ENCODE measurements at places on chromosomes 3 and 15.
A peak's percentile ranks its signal among the peaks of the same experiment; 100 is the strongest.

GRCh38 chr3:58052373-58053273, 44.4 kb downstream of the FLNB start:
- DNase-seq = no peak

- no peak for DNase-seq
Observed at GRCh38 chr15:71138473-71138872, 23.2 kb downstream of the THSD4 start.

DNA sequence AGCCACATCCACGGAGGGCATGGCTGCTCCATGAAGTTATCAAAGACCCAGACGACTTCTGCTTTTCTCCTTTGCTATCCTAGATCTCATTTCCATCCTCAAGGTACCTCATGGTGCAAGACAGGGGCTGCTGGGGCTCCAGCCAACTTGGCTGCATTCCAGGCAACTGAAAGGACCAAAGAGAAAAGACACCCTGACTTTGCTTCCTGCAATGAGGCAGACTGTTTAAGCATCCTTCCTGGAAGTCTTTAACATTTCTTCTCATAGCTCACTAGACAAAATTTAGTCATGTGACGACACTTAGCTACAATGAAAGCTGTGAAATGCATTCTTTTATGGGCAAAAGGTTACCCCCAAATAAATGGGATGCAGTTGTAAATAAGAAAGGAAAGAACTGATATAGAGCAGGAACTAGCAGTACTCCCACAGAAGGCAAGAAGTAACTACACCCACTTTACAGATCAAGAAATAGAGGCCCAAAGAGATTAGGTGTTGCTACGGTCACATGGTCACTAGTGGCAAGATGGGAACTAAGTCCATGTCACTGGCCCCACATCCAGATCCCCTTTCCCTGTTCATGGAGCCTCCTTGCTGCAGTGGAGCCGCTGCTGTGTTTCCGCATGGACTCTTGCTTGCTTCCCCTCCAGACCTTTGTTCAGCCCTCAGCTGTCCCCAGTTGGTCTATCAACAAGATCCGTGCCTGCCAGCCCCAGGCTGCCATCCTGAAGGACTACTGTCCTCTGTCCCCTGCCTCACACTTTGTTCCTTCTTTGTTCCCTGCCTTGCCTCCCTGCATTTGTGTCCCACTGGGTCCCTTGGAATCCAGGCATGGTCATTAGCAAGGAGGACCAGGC, 107.0 kb downstream of the XXYLT1 start:
- no peak for DNase-seq

- no peak for DNase-seq
Observed at GRCh38 chr15:82530006-82530405, 10.3 kb downstream of the RPS17 start.

DNA sequence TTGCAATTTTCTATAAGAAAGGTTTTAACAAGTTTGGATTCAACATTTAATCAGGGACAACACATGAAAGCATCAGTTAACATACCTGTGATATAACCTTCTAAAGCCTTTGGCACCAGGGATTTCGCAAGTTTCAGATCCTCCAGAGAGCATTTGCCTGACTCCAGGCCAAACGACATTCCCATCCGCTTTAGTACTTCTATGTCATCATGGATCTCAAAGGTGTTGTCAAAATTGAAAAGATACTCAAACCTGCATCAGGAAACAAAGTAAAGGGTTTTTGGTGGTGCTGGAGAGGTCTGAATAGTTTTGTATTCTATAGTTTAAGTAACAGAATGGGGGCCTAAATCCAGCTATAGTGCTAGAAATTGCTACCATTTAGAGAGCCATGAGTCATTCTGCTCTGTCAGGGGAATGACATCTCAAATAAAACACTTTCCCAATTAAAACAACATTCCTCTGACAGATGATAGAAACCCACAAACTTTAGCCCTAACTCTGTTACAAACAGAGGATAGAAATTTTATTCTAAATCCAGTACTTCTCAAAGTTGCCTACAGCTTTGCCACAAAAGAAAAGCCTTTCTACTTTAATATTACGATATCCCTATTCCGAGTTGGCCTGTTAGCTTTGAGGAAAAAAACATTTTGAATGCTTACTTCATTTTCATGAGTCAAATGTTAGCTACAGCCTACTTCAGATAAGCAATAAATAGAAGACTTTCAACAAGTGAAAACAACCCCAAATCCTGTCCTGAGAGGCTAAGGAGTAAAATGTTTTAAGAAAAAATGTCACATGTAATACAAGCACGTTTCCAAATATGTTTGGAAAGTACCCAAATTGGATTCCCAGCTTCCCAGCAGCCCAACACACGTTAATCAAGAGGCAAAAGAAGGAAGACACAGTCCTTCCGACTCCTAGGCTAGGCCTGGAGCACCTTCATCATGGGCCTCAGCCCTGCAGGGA, 83.4 kb downstream of the ATP1B3 start:
- no peak for DNase-seq

- DNase-seq = no peak
Observed at GRCh38 chr3:7713724-7714123, 787.9 kb upstream of the LMCD1 start.

DNA sequence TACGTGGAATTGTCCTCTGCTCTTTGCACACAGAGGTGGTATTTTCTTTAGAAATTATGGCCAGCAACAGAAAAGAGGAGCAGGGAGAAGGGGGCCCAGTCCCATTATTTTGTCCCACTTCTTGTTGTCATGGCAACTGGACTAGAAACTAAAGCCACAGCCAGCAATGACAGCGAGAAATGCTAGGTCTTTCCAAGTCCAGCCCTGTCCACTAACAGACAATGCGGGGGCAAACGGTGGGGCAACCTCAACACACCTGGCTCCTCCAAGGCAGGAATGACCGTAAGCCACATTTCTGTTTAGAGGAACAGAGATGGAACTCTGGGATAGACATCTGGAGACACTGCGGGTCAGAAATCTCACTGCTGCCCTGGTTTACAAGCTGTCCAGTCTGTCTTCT, 107.3 kb downstream of the RFTN1 start:
- no peak for DNase-seq

DNA sequence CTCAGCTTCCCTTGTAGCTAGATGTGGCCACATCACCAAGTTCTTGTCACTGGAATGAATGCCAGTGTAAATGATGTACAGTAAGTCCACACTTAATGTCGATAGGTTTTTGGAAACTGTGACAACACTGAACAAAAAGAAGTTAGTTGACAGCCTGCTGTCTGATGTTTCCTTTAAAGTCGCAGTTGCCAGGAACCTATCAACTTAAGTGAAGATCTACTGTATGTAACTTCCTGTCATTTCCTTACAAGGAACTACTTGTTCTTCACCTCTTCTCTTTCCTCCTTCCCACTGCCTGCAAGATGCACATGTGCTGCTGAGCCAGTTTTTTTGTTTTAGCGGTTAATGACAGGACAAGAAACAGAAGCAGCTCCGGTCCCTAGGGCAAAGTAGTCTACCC, 44.6 kb downstream of the HDGFL3 start:
- no peak for DNase-seq

- peak; percentile 21 for DNase-seq
Observed at GRCh38 chr3:120284747-120285507, at the start of gene GPR156. GPR156 (minus strand) TSS chr3:120285222; CDS start chr3:120244098, 41,124 bp downstream.

DNA sequence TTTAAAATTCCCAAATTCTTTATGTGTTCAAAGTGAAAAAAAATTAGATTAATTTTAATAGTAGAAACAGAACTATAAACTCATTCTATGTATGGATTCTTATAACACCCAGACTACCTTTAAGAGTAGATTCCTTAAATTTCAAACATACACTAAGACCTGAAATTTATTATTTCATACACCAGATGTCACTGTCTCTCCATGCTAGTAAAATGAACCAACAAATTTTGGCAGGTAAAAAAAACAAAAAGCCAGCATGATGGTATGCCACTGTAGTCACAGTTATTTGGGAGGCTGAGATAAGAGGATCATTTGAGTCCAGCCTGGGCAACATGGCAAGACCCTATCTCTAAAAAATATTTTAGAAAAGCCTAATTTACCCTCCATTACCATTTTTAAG, 461.3 kb upstream of the NAALADL2 start:
- peak; percentile 34 for DNase-seq

- DNase-seq = no peak
Observed at GRCh38 chr3:151686257-151686656, 47.5 kb upstream of the AADACL2 start.

DNA sequence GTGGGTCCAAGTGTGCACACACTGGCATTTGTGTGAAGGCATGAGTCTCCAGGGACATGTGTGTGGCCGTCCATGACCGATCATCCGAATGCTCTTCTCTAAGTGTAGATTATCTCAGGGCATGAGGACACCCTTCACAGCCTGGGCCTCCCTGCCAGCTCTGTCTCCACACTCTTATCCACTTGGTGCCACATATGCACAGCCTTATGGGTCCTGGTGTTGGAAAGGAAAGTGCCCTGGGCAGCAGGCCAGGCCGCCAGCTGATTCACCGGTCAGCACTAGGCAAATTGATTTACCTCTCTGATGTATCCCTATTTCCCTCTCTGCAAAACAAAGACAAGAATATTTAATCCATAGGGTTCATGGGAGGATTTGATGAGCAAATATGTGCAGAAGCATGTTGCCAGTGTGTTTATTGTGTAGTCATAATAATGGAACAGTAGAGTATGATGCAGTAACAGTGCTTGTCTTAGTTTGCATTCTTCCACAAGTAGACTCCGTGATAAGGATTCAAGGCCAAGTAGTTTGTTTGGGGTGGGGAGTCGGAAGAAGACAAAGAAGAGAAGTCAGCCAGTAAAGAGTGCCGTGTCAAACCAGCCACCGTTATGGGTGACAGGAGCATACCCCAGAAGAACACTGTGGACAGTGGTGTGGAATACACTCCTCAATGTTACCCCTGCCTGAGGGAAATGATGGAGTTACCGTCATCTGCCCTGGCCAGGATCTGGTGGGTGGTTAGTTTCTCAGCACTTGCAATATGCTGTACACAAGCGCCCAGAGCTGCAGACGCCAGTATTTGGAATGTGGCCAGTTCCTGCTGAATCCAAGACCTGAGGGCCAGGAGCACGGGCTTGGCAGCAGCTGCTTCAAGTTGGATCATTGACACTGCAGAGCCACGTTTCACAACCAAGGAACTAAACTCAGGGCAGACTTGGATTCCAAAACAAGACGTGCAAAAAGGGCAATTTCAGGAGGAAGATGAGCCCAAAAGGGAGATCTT, 85.1 kb downstream of the MTHFS start:
- peak; percentile 85 for DNase-seq

- DNase-seq = no peak
Observed at GRCh38 chr3:57793737-57794187, 37.7 kb downstream of the SLMAP start.

DNA sequence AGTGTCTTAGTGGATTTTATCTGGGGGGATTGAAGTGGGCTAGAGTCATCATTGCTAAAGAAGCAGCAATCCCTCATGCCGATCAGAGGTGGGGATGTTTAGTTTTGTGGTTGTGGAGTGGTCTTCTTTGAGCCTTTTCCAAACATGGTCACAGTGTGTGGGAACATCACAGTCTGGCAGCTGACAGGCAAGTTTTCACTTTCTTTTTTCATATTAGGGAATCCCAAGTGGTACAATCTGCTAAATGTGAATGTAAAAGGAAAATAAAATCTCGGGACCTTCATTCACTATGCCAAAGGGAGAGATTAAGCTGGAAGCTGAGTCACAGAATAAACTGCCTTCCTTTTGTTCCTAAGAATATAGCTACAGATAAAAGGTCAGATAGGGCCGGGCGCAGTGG, 10.4 kb upstream of the CX3CR1 start:
- DNase-seq = no peak

- DNase-seq = no peak
Observed at GRCh38 chr3:99439892-99440291, 198.5 kb upstream of the COL8A1 start.
